ENCODE measurements at places on chromosomes 5 and 9.

GRCh38 chr5:123514615-123515355 lies 2.8 kb downstream of the CSNK1G3 start:
- no peak for DNase-seq

- no peak for DNase-seq
These were observed 76.5 kb downstream of the WNK2 start for GRCh38 chr9:93260263-93261066.

GRCh38 chr9:135060461-135061116 lies 26.9 kb upstream of the OLFM1 start:
- no peak for DNase-seq

- DNase-seq = no peak
These were observed 6.4 kb downstream of the OR2V2 start for GRCh38 chr5:181153814-181154213.

- DNase-seq = no peak
These were observed 795 bp downstream of the DAB2IP start for GRCh38 chr9:121652021-121652837.

- no peak for DNase-seq
These were observed 17.0 kb downstream of the HRH2 start for GRCh38 chr5:175674731-175675346.

DNA sequence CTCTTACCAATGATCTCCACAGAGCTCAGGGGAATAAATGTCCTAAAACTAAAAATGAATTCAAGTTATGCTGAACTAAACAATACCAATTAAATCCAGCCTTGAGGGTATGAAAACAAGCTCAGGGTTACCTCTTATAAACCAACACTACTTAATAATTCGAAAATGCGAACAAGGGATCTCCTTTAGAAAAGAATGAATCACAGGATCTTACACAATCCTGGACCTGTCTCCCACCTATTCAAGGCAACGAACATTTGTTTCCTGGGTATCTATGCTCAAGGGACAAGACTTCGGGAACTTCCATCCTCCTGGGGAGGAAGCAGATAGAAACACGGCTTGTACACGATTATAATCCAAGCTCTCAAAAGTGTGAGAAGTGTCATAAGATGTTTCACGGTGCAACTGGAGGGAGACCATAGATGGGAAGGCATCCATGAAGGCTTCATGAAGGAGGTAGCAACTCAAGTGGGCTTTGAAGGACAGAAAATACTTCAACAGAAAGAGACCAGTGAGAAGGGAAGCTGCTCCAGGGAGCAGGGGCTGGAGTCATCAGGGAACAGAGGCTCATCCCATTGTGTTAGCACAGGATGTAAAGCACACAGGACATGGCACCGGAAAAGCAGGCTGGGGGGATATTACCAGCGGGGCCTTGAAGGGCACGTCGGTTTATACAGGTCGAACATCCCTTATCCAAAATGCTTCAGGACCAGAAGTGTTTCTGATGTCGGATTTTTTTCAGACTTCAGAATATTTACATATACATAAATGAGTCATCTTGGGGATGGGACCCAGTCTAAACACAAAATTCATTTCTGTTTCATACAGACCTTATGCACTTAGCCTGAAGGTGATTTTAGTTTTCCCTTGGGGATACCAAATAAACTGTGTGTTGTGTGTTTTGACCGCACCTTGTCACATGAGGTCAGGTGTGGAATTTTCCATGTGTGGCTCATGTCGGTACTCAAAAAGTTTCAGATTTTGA lies 87.4 kb downstream of the TLE1 start:
- no peak for DNase-seq

DNA sequence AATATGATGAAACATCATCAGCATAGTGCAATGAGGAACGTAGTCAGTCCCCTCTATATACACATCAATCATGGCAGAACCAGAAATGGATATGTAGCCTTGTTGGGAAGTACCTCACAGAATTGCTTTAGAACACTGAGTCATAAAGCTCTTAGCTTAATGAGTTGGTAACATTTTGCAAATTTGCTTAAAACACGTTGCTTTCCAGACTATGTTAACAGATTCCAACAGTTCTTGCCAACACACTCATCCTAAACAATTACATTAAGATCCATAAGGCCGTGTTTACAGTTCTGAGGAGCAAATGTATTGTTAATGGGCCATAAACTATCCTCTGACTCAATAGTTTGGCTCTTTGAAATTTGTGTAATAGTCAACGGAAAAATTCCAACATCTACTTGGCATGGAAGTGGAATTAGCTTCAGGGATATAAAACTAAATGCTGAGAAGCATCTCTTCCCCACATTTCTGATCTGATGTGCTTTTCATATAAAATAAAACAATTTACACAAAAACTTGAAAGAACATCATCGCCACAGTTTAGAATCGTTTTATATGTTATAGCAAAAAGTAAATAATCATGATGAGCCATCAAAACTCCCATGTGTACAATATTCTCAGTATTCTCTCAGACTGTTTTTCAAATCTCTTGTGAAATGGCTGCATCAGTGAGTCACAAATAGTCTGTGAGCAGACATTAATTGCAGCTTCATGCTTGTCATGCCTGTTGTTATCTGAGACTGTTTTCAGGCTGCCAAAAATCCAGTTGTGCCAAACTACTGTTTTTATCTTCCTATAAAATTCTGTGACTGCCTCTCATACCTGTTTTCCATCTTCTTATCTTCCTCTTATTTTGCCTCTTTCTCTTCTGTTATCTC lies 291.9 kb downstream of the COX7C start:
- no peak for DNase-seq

- no peak for DNase-seq
These were observed 304.4 kb upstream of the KIF2A start for GRCh38 chr5:62001640-62002039.

DNA sequence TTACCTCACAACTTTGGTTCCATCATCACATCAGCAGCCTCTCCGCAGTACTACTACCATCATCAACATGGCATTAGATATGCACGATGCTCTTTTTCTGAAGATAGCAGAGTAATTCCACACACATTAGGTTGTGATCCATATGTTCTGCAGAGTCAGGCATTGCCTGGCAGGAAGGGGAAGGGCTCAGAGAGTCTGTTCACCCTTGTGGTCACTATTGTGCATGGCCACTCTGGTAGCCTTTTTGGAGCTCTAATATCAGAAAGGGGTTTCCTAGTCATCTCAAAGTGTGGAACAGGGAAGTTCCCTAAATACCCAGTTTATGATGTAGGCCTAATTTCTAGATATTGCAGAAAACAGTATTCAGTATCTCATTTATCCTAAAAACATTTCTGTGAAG lies 373.6 kb downstream of the BNC2 start:
- DNase-seq = no peak

- DNase-seq = no peak
These were observed 9.8 kb upstream of the EXOC3 start for GRCh38 chr5:432928-433791.

GRCh38 chr5:143924311-143924978 lies 112.5 kb downstream of the HMHB1 start:
- DNase-seq = no peak

- no peak for DNase-seq
These were observed 11.7 kb downstream of the DNM1 start for GRCh38 chr9:128214571-128215490.

- DNase-seq = no peak
These were observed 64.9 kb downstream of the RALGPS1 start for GRCh38 chr9:126979461-126979860.

DNA sequence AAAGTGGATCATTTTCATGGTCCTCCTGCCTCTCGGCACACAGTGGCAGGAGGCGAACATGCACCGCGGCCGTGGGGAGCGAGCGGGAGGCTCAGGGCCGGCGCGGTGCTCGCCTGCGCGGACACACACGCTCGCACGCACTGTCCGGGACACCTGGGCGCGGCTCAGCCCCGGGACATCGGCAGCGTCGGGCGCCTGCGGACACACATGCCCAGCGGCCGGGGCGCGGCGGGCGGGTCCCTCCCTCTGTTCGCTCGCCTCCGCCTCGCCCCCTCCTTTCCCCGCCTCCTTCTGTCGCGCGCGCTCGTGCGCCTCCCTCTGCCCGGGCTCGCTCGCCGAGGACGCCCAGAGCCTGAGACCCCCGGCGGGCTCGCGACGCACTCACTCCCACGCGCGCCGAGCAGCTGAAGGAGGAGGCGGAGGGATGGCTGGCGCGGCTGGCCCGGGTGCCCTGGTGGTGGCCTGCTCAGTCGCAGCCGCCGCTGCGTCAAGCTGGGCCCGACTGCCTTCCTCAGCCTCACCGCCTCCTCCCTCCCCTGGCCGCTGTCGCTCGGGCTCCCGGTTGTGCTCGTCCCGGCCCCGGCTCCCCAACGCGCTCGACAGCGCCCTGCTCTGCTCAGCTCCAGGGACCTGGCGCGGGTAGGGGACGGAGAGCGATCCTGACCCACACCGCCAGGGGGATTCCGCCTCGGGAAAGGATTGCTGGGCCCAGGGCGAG lies at the start of gene FRMD3:
FRMD3 (minus strand) TSS at position 230 of the 718 bp plus-strand sequence; CDS start at position 60, 170 bp downstream.
- DNase-seq = peak; percentile 78

DNA sequence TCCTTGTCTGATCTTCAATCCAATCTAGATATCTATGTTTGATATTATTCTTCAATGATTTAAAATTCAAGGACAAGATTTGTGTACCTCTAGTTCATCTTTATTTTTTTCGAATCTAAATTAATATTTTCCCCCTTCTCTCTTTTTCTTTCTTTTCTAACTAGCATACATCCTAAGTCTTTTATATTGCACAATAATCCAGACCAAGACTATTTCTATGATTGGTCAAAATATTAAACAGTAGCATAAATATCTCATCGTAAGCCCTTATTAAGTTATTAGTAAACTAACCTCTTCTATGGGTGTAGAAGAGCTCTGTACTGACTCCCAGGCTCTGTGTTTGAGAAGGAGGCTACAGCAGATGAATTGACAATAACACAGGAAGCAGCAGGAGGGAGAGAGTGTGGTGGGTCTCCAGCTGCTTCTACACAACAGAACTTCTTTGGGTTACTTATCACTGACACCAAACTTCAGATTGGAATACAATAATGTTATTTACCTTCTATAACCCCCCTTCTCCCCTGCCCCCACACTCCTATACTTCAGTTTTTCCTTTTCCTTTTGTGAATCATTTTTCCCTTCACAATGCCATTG lies 11.9 kb upstream of the PLCXD3 start:
- no peak for DNase-seq

- DNase-seq = no peak
These were observed 70.9 kb downstream of the TMEM215 start for GRCh38 chr9:32854271-32854670.

- DNase-seq = peak; percentile 69
These were observed 138.1 kb downstream of the ATPSCKMT start for GRCh38 chr5:10111571-10111970.

GRCh38 chr9:108021096-108021710 lies 531.6 kb upstream of the KLF4 start:
- no peak for DNase-seq

DNA sequence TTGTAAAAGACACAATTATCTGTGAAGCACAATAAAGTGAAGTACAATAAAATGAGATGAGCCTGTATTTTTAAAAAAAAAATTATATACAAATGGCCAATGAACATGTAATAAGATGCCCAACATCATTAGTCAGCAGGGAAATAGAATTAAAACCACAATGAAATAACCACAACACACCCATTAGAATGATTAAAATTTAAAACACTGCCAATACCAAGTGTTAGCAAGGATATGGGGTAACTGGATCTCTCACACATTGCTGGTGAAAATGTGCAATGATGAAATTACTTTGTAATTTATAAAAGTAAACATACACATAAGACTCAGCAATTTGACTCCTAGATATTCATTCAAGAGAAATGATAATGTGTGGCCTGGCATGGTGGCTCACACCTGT lies 62.8 kb downstream of the SHOC1 start:
- DNase-seq = no peak
